ENCODE measurements at places on chromosomes 4 and X.

- peak; percentile 63 for DNase-seq
Observed at GRCh38 chrX:20530406-20530921, 263.8 kb upstream of the RPS6KA3 start.

GRCh38 chr4:134024251-134024650 is 177.3 kb downstream of the PABPC4L start:
- DNase-seq, result no peak

GRCh38 chr4:32180086-32180485 is 1459.9 kb downstream of the PCDH7 start:
- DNase-seq, result no peak

DNA sequence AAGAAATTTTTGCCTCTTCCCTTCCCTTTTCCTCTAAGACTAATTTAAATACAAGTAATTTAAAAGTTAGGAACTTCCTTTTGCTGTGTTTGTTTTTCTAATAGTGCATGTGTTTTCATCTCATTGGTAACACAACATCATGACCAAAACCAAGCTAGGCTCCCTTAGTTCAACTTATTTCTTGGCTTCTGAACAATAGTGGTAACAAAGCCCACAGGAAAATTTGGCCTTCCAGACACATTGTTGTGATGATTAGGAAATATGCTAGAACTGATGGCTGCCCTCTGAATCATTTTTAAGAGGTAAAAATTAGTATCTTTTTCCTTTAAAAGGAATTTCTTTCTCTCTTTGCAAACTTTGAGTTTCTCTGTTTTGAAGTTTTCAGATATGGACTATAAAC is 25.5 kb upstream of the TEC start:
- DNase-seq, result no peak

GRCh38 chrX:38166478-38167083 is 54.1 kb downstream of the SRPX start:
- peak; percentile 33 for DNase-seq

GRCh38 chr4:6041800-6042199 is 23.6 kb upstream of the C4orf50 start:
- no peak for DNase-seq

- no peak for DNase-seq
Observed at GRCh38 chr4:138800421-138800820, 215.2 kb upstream of the NOCT start.

DNA sequence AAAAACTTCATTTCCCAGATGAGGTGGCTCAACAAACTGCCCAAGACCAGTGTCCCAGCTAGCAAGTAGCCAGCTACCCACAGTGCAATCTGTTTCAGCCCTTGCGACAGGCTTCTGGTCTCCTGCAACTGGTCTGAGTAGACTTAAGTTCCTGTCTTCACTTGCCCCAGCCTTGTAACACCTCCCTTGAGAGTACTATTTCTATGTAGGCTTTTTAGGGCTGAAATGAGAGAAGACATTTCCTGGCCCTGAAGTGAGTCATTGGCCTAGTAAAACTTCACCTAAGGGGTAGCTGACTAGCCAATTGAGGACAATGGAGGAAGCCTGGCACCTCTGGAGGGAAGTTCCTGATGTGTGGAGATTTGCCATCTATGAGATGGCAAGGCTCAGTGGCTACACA is 80.1 kb upstream of the STIM2 start:
- DNase-seq, result no peak

- DNase-seq, result peak; percentile 52
Observed at GRCh38 chrX:12814420-12814819, 23.2 kb downstream of the PRPS2 start.

GRCh38 chr4:74042681-74043080 is 4.2 kb upstream of the CXCL3 start:
- DNase-seq, result no peak

DNA sequence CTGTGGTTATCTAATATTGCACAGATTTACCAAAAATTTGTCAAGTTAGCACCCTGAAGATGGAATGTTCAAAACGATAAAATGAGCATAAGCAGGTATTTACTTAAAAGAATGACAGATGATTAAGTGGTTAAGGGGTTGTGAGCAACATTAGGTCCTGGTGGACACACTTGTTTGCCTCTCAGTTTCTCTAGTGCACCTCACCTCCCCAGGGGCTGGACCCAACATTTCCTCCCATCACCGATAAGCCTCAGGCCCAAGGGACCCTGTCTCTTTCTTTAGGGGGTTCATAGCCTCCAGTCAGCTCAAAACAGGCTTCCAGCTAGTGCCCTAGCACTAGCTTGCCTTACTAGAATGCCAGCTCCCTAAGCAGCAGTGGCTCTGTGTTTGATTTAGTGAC is 88.0 kb downstream of the ATP11C start:
- DNase-seq, result no peak

GRCh38 chrX:18098763-18099162 is 121.9 kb downstream of the BEND2 start:
- no peak for DNase-seq

DNA sequence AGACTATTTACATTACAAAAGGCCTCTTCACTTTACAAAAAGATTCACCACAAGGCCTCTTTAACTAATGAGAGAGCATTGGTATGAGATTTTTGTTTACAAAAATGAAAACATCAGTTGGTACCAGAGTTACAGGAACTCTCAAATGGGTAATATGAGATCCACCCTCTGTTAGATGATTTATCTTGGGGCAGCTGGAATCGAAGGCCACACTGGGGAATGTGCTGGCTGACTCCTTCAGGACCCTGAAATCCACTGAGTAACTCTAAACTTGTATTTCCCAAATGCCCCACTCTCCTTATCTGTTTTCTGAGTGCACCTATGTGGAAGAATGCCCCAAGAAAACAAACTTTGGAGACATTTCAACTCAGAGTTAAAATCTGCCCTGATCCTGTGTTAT is 232.9 kb upstream of the F9 start:
- DNase-seq, result no peak

- no peak for DNase-seq
Observed at GRCh38 chr4:170139764-170140163, 50.0 kb upstream of the AADAT start.

DNA sequence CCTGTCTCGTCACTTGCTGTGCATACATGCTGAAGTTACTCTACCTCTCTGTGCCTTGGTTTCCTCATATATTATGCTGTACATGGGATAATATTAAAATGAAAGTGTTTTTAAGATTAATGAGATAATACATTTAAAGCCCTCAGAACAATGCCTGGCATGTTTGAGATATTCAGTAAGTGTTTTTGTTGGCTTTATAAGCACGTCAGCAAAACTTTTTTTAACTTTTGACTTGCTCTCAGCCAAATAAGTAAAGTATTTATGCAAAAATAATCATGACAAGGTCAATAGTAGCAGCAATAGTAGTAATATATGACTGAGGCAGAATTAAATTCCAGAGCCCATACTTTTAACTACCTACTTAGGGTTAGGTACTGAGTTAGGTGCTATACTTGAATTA is 29.2 kb downstream of the LIMCH1 start:
- no peak for DNase-seq

DNA sequence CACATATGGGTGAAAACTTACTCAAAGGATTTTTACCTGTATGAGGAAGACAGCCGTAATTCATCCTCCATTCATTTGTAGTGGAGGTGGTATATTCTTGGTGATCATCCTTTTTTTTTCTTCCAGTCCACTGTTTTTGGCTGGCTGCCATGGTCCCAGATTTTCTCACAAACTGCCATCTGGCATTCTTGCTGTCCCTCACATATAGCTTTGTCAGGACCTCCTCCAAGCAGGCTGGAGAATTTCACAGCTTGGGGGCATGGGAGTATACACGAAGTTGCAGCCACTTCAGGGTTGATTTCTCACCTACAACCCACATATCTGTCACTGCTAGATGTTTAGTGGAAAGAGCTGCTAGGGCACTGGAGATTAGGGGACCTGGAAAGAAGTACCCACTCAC is 401.0 kb downstream of the IL1RAPL1 start:
- DNase-seq, result no peak

- no peak for DNase-seq
Observed at GRCh38 chr4:182699795-182700194, 217.4 kb downstream of the DCTD start.

GRCh38 chr4:185512516-185512915 is 22.8 kb downstream of the PDLIM3 start:
- DNase-seq, result no peak

- no peak for DNase-seq
Observed at GRCh38 chr4:5018603-5019002, 655 bp downstream of the CYTL1 start.

DNA sequence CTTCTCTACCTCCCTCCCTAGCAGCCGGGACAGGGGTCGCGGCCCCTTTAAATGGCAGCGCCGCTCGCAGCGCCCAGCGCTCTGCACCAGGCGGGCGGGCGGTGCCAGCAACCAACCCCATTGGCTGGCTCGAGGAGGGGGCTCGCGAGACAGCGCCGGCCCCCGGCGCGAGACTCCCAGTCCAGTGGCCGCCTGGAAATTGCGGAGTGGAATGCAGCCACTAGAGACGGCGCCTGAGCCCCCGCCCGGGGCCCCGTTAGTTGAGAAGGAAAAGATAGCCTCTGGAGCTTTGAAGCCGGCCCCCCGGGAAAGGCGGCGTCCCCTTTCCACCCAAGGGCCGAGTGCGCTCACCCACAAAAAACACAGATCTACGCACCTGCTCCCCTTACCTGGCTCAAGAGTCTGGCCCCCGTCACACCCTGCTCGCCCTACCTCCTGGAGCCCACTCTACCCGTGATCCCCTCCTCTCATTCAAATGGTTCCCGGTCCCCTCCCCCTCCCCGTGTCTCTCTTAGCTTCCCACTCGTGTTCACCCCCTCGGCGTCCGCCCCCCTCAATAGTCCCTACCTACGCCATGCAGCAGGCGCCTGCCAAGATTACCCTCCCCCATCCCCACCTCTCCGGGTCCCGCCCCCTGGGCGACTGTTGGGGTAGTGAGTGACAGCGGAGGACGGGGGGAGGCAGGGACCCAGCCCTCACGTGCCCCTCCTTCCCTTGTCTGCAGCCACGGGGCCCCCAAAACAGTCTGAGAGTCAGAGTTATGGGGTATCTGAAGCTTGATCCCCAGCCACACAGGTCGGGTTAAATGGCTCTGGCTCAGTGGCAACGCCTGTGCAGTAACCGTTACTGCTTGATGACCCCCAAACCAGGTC is at the start of gene ZMYM3:
TSS of gene ZMYM3 (minus strand) at position 49 of the 872 bp plus-strand sequence. CDS start 885 bp downstream, outside the sequence.
- DNase-seq, result peak; percentile 87

DNA sequence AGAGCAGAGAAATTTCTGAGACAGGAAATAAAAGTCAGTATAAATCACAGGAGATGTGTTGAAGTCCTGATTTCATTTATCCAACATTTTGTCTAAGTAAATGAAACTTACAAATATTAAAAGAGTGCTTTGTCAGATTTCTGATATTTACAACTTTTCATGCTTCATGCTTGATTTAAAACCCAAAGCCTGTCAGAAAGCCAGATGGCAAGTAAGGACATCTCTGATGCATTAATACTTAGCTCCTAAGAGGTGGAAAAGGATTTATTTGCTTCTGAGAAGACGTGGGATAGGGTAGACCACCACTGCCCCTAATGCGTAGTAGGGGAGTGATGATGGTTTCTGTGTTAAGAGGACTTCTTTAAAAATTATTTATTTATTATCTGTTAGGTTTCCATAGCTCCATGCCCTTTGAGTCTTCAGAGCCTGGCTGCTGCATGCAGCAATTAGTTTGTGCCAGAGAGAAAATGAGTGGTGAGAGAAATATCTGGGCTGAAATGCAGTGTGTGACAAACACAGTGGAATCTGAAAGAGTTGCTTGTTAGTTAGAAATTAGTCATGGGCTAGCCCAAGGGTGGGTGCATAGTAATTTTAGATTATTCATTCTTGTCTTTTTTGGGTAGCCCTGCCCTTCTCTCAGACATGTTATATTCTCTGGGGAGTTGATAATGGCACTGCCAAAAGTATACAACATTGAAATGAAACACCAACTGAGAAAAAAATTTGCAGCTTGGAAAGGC is 333.8 kb downstream of the C4orf33 start:
- DNase-seq, result no peak

GRCh38 chr4:26400132-26400531 is 79.3 kb downstream of the RBPJ start:
- DNase-seq, result no peak

GRCh38 chr4:153079857-153080391 is 124.3 kb upstream of the TRIM2 start:
- DNase-seq, result no peak

- DNase-seq, result no peak
Observed at GRCh38 chrX:153063315-153063714, 7.0 kb downstream of the PNMA3 start.

GRCh38 chr4:151034829-151035228 is 19.7 kb upstream of the LRBA start:
- no peak for DNase-seq

GRCh38 chr4:184457535-184458249 is 16.7 kb downstream of the IRF2 start:
- no peak for DNase-seq

DNA sequence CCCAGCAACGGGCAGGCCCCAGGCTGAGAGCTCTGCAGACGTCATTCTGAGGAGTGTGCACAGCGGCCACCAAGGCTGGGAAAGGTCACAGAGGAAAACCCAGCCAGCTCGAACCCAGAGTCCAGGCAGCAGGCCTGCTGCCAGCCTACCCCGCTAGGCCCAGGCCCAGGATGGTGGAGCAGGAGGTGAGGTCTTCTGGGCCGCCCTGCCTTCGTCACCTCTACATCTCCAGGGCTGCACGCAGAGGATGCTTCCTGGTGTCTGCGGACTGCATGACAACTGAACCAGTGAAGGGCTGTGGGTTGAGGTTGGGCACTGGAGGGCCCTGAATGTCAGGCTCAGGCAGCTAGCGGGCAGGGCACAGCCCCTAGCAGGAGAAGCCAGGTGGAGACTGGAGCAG is 5.8 kb upstream of the ADRA2C start:
- no peak for DNase-seq

GRCh38 chr4:52317361-52317879 is 266.3 kb downstream of the SPATA18 start:
- no peak for DNase-seq

GRCh38 chr4:159725571-159725970 is 622.7 kb downstream of the RAPGEF2 start:
- DNase-seq, result no peak

DNA sequence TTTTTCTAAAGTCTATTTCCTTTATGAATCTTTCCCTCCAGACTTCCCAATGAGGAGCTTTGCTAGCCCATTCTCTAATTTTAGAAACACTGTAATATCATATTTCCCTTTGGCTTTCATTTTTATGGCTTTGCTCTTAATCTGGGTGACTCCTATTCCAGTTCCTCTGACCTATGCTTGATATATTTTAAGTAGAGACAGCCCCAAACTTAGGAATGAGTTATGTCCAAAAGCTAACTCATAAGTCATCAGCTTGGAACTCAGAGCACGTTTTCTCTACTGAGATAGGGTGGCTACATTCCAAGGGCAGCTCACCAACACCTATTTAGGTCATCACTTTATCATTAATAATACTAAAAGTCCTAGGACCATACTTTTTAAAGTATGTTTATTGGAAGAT is 77.8 kb downstream of the OR13H1 start:
- no peak for DNase-seq

GRCh38 chrX:12467321-12467720 is 323.9 kb upstream of the PRPS2 start:
- no peak for DNase-seq

DNA sequence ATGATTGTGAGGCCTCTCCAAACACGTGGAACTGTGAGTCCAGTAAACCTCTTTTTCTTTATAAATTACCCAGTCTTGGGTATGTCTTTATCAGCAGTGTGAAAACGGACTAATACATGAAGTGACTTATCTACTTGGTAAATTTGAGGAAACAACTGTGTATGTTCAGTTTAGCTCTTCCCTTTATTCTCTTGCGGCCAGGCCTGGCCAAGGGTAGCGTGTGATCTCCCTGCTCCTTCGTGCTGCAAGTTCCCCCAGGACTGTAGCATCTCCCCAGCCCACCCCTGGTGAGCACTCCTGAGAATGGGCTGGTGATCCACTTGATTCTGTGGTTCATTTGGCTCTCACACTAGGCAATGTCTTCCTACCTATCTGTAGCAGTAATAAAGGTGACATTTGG is 53.2 kb upstream of the CHRNA9 start:
- no peak for DNase-seq

Measured in CD4-positive, alpha-beta T cell treated with Interferon alpha-2 for 1 hour (primary cell).